ENCODE measurements at places on chromosomes 11 and 22. TPM values are rescaled to one million over a fixed set of nuclear protein-coding genes. Genes with fewer than 3 reads are reported as not detected.

Gene RASSF7
- 49.5 TPM for total RNA-seq

Gene SSTR3
- total RNA-seq, result not detected

Gene MS4A7
- total RNA-seq, result not detected

Gene BDNF
- total RNA-seq, result 8.8 TPM

Gene CYTH4
- total RNA-seq, result 0.56 TPM

Gene MPPED2
- not detected for total RNA-seq

Gene C11orf97
- not detected for total RNA-seq

Gene GALNT18
- total RNA-seq, result 23.6 TPM

Gene SYT8
- 0.26 TPM for total RNA-seq

Gene WBP2NL
- total RNA-seq, result not detected

Gene OR51B5
- 0.13 TPM for total RNA-seq

Gene FADS1
- total RNA-seq, result 162 TPM

Gene SGSM1
- total RNA-seq, result 0.58 TPM

Gene KDM4E
- not detected for total RNA-seq

Gene SREBF2
- total RNA-seq, result 32.5 TPM

Gene TRIM29
- total RNA-seq, result 19.4 TPM

Gene SCN4B
- total RNA-seq, result not detected

Gene PTPRCAP
- 0.72 TPM for total RNA-seq

Gene CDCA5
- total RNA-seq, result 57.4 TPM

Measured in A549 treated with Mapracorat at 1 μM for 4 hours (cell line).